ENCODE measurements at places on chromosomes 4 and X. TPM values are rescaled to one million over a fixed set of nuclear protein-coding genes. Genes with fewer than 3 reads are reported as not detected.

- no peak for DNase-seq
- peak overlapping the region; percentile 82 for H3K27ac ChIP-seq
- peaks cover 22% of the 10 kb centered on the region for H3K4me1 ChIP-seq
- peak overlapping the region; percentile 96 for H3K4me3 ChIP-seq
- peaks cover 18% of the 10 kb centered on the region for H3K36me3 ChIP-seq
Measured at GRCh38 chr4:47913861-47914219, 543 bp downstream of the NFXL1 start.

- H3K27me3 ChIP-seq: no peaks in the 10 kb centered on the region
- H3K4me3 ChIP-seq: no peak overlapping the region
- H3K27ac ChIP-seq: no peak overlapping the region
- H3K4me1 ChIP-seq: no peaks in the 10 kb centered on the region
- no peaks in the 10 kb centered on the region for H3K36me3 ChIP-seq
Measured at GRCh38 chr4:126560794-126561193, 1072.0 kb upstream of the INTU start.

DNA sequence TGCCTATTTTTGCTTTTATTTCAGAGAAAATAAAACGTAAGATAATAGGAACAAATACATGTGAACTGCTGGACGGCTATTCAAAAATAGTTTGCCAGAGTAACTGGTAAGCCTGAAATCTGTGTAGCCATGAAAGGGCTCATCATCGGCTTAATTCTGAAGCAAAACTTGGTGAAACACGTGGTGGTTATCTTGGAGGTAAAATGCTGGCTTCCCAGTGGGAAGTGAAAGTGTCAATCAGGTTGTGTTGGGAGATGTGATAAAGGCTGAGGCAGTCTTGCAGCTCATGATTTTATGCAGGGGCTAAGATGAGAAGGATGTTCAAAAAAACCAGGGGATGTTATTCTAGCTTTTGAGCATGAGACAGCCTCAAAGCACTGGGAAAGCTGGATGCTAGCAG is 36.1 kb upstream of the TLR2 start:
- H3K4me3 ChIP-seq: no peak overlapping the region
- no peak overlapping the region for H3K27ac ChIP-seq
- peaks cover 22% of the 10 kb centered on the region for H3K4me1 ChIP-seq
- no peak for DNase-seq
- H3K27me3 ChIP-seq: no peaks in the 10 kb centered on the region

DNA sequence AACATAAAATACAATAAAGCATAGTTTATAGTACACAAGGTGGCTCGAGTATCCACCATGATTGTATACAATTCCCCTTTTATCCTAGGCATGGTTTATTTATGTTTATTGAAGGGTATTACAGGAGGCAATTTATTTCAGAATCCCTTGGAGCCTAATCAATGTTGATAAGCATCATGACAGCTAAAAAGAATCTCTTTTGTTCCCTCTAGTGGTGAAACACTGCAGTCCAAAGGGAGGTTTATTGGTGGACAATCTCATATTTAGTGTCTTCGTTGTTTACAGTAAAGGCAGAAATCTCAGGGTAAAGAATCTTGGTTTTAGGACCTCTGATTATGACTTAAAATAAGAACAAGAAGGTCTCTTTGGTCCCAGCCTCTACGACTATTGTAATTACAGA is 1712.5 kb downstream of the C4orf33 start:
- H3K27me3 ChIP-seq: no peaks in the 10 kb centered on the region
- no peaks in the 10 kb centered on the region for H3K4me1 ChIP-seq
- DNase-seq: no peak
- peaks cover 4% of the 10 kb centered on the region for H3K36me3 ChIP-seq
- H3K4me3 ChIP-seq: no peak overlapping the region

- DNase-seq: no peak
- no peaks in the 10 kb centered on the region for H3K36me3 ChIP-seq
- H3K27me3 ChIP-seq: peaks cover 6% of the 10 kb centered on the region
- H3K4me1 ChIP-seq: peaks cover 13% of the 10 kb centered on the region
- no peak overlapping the region for H3K4me3 ChIP-seq
Measured at GRCh38 chr4:38780833-38781484, 1.8 kb downstream of the TLR10 start.

DNA sequence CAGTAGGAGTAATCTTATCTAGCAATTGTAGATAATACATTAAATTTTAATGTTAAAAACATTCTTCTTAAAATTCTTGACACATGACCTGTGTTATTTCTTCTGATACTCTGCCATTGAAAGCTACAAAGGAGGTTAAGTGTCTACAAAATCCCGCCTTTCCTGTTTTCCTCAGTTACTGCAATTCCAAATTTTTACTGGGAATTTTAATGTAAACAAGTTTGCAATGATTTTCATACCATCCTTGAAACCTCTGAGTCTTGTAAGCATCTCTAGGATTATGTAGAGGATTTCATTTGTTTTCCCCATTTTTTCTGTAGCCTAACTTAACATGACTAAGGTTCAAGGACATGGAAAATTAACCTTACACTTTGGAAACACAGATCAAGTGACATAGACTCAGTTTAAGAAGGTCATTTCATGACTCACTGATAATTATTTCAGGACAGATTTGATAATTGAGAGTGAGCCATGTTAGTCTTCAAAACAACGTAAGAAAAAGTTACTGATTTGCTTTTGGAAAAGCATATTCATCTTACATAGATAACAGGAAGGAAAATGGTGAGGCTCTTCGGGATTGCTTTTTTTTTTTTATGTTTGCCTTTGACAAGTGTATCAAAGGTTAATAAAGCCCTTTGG is 39.6 kb upstream of the PDLIM5 start:
- no peak for DNase-seq
- H3K4me1 ChIP-seq: no peaks in the 10 kb centered on the region
- H3K4me3 ChIP-seq: no peak overlapping the region
- no peaks in the 10 kb centered on the region for H3K36me3 ChIP-seq
- peaks cover 35% of the 10 kb centered on the region for H3K27me3 ChIP-seq

DNA sequence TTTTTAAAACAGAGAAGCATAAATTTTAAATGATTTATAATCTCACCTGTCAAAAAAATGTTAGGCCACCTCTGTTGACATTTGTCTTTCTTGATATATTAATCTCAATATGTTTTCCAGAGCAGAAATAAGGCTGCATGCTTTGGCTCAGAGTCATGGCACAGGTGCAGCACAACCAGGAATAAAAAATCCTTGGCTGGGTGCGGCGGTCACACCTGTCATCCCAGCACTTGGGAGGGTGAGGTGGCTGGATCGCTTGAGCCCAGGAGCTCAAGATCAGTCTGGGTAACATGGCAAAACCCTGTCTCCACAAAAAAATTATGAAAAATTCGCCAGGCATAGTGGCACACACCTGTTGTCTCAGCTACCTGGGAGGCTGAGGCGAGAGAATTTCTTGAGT is 18.1 kb downstream of the CPLX1 start:
- H3K4me1 ChIP-seq: no peaks in the 10 kb centered on the region
- H3K27me3 ChIP-seq: peaks cover 26% of the 10 kb centered on the region
- no peak overlapping the region for H3K27ac ChIP-seq
- H3K4me3 ChIP-seq: no peak overlapping the region
- peaks cover 4% of the 10 kb centered on the region for H3K36me3 ChIP-seq

- H3K27me3 ChIP-seq: no peaks in the 10 kb centered on the region
- H3K4me3 ChIP-seq: peak overlapping the region; percentile 15
- DNase-seq: no peak
- no peak overlapping the region for H3K27ac ChIP-seq
Measured at GRCh38 chrX:129678614-129679195, 23.9 kb upstream of the APLN start.

- no peaks in the 10 kb centered on the region for H3K36me3 ChIP-seq
- no peak overlapping the region for H3K27ac ChIP-seq
- no peak overlapping the region for H3K4me3 ChIP-seq
- DNase-seq: no peak
Measured at GRCh38 chr4:81096566-81096965, 66.1 kb downstream of the BMP3 start.

DNA sequence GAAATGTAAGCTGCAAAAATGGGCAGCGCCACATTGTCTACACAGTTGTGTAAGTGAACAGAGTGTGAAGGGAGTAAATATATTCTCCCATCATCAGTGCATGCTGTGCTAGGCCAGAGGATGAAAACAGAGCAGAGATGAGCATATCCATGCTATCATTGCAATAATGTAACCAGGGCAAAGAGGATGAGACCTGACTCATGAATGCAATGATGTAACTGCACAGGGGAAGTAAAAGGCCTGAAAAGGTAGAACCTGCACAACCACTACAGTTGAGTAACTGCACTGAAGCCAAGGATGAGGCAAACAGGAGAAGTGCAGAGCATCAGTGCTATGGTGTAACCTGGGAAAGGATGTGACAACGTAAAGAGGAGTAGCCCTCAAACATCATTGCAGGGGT is 220.4 kb upstream of the FAM47C start:
- H3K27ac ChIP-seq: no peak overlapping the region
- DNase-seq: no peak
- no peak overlapping the region for H3K4me3 ChIP-seq
- H3K4me1 ChIP-seq: no peaks in the 10 kb centered on the region

CXCL11 gene
- total RNA-seq: not detected

EPHA5 gene
- total RNA-seq: not detected

- no peaks in the 10 kb centered on the region for H3K36me3 ChIP-seq
- no peaks in the 10 kb centered on the region for H3K4me1 ChIP-seq
- no peak overlapping the region for H3K27ac ChIP-seq
- DNase-seq: no peak
- no peak overlapping the region for H3K4me3 ChIP-seq
Measured at GRCh38 chr4:136551753-136552152, 980.5 kb downstream of the PCDH18 start.

HELT gene
- total RNA-seq: not detected

DNA sequence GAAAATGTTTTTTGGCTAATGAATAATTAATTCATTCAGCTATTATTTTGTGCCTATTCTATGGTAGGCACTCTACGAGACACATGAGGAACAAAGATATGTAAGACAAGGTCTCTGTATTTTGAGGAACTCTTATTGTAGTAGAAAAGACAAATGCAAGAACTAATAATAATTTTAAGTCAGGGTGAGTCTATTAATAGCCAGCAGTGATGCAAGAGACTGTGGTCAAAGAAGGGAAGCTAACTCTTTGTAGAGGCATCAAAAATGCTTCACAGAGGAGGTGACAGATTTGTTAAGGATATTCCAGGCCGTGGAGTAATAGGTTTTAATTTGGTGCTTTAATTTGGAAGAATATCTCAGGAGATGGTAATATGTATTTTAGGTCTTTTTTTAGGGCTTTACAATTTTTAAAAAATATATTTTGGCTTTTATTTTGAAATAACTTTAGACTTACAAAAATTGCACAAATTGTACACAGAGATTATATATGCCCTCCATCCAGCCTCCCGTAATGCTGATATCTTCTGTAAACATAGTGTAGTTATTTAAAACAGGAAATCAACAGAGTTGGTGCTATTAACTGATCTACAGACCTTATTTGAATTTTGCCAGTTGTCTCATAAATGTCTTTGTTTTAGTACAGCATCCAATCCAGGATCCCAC is 48.1 kb downstream of the DCLK2 start:
- no peaks in the 10 kb centered on the region for H3K36me3 ChIP-seq
- no peak overlapping the region for H3K27ac ChIP-seq
- H3K27me3 ChIP-seq: peaks cover 17% of the 10 kb centered on the region
- no peaks in the 10 kb centered on the region for H3K4me1 ChIP-seq
- no peak for DNase-seq

DNA sequence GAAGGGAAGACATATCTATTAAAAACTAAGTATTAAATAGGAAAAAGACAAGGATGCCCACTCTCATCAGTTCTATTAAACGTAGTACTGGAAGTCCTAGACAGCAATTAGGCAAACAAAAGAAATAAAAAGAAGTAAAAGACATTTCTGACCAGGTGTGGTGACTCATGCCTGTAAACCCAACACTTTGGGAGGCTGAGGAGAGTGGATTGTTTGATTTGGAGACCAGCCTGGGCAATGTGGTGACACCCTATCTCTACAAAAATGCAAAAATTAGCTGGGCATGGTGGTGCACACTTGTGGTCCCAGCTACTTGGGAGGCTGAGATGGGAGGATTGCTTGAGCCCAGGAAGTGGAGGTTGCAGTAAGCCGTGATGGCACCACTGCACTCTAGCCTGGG is 1071.8 kb downstream of the FAT4 start:
- H3K4me1 ChIP-seq: no peaks in the 10 kb centered on the region
- H3K4me3 ChIP-seq: no peak overlapping the region
- H3K27ac ChIP-seq: no peak overlapping the region
- H3K27me3 ChIP-seq: no peaks in the 10 kb centered on the region
- no peaks in the 10 kb centered on the region for H3K36me3 ChIP-seq
- no peak for DNase-seq

DNA sequence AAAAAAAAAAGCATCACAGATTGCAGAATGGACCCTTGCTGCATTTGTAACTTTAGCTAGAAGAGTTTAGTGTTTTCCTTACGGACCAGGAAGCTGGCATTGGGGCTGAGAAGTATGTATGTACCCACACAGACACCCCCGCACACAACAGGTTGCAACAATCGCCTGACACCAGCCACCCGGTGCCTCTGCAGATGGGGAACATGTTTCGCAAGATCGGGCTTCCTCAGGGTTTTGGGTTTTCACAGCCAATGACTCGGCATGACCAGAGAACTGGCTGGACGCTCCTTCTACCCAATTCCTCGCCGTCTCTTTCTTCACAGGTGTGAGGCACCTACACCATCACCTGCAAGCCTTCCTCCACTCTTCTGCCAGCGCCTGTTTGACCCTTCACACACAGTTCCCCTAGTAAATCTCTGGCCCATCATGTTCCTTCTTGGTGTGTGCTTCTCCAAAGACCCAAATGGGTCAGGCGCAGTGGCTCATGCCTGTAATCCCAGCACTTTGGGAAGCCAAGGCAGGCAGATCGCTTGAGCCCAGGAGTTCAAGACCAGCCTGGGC is 70.4 kb downstream of the DHRSX start:
- no peak overlapping the region for H3K4me3 ChIP-seq
- no peaks in the 10 kb centered on the region for H3K27me3 ChIP-seq
- peaks cover 19% of the 10 kb centered on the region for H3K4me1 ChIP-seq
- no peak for DNase-seq

LUZP4 gene
- not detected for total RNA-seq

DNA sequence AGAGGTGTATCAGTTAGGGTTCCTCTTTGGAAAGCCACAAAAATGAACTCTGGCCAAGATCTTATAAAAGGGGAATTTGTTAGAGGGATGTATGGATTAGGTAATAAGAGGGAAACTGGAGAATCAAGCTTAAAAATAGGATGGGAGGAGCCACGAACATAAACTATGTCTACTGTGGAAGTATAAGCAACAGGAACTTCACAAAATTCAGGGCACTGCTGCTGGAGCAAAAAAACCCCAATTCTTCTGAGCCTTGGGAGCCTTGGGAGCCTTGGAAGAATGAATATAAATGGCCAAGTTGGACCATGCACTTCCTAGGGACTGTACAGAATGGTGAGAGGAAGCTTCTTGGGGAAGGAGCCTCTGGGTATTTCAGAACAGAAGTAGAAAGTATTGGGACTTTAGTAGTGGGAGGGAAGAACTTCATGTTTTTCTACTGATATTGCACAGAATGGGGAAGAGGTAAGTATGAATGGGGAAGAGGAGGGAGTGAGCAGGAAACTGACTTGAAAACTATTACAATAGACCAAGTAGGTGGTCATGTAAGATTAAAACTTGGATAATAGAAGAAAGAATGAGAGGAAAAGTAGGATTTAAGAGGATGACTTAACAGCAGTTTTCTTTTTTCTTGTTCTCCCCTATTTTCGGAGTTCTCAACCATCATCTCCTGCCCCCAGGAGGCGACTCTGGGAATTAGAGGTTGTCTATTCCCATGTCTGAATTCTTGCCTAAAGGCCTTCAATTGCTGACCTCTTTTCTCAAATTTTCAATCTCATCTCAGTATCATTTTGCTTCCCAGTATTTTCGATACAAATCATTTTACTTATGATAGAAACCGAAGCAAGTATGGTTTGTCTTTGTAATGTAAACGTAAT is 44.4 kb upstream of the TAPT1 start:
- DNase-seq: no peak
- no peak overlapping the region for H3K27ac ChIP-seq
- H3K4me1 ChIP-seq: no peaks in the 10 kb centered on the region
- no peaks in the 10 kb centered on the region for H3K36me3 ChIP-seq
- H3K4me3 ChIP-seq: no peak overlapping the region

ABCG2 gene
- 0.50 TPM for total RNA-seq

TECRL gene
- total RNA-seq: not detected

PRAF2 gene
- 16.4 TPM for total RNA-seq

Data from natural killer cell treated with Interleukin-12 subunit alpha and Interleukin-12 subunit beta and Interleukin-15 and Interleukin-18, amount 100 ng/mL, for 72 hours (primary cell).